Endothelial cell (in vitro differentiated cells): ENCODE measurements at places on chromosomes 2 and 18.

GRCh38 chr2:240403396-240404104, 31.9 kb upstream of the GPC1 start:
- no peak for DNase-seq

GRCh38 chr2:105257981-105258380, 16.4 kb downstream of the GPR45 start:
- DNase-seq, result no peak

GRCh38 chr2:237588044-237588696, 2.4 kb downstream of the RAB17 start:
- no peak for DNase-seq

DNA sequence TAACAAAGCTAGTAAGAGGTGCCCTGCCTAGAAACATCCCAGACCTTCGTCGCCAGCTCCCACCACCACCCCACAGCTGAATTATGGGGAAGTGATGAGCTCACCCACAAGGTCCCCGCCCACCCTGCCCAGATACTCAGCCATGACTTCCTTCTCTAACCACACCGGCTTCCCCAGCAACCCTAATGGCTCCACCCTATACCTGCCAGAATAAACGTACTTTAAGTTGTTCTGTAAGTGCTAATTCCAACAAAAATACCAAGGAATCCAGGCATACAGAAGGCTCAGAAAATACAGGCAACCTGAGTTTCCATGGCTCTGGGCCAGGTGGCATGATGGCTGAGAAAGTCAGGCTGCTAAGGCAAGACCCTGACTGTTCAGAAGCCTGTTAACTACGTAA, 39.1 kb downstream of the TMEM163 start:
- DNase-seq, result no peak

- DNase-seq, result no peak
These were observed 39.7 kb upstream of the MMADHC start for GRCh38 chr2:149627111-149627801.

GRCh38 chr2:202327858-202328257, 48.3 kb upstream of the BMPR2 start:
- DNase-seq, result no peak

- DNase-seq, result no peak
These were observed 81.7 kb downstream of the COL4A4 start for GRCh38 chr2:227082286-227082685.

DNA sequence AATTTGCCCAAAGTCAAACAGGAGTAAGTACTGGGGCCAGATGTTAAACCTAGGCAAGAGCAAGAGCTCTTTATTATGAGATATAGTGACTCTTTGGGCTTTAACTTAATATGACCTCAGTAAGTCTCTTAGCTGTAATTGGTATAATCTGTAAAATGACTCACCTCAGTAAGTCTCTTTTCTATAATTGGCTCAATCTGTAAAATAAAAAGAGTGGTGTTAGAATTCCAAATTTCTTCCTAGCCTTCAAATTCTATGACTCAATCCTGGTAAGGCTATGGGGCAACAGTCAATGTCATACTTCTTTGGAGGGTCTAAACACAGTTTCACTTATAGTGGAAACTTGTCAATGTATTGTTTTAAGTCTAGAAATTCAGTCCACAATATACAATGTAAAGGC, 1608.9 kb upstream of the PIK3C3 start:
- no peak for DNase-seq

DNA sequence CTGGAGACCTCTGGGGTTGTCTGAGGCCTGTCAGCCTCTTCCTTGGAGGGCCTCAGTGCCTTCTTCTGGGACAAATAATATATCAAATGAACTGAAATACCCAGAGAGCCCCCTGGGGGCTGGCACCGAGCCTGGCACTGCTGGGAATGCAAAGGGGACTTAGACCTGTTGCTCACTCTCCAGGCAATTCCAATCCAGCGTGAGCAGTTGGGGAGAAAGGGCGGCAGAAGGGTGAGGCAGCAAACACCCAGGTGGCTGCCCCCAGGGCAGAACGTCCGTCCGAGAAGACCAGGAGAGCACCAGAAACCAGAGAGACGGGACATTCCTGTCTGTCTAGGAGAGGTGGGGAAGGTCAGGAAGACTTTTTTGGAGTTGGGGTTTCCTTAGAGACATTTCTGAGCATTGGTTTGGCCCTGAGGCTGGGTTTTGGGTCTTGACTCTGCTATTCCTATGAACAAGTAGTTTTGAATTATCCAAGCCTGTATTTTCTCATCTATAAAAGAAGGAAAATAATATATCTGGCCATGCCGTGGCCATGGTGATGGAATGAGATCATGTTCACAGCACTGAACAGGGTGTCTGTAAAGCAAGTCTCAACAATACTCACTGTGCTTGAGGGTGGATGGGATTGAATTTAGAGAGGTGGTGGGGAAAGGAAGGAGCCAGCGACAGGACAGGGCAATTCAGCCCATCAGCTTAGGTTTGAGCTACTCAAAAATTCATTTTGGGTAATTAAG, 44.3 kb upstream of the ZBTB7C start:
- no peak for DNase-seq

GRCh38 chr2:162226836-162227235, 16.4 kb downstream of the FAP start:
- DNase-seq, result no peak

- no peak for DNase-seq
These were observed 209.7 kb downstream of the ERBB4 start for GRCh38 chr2:212328712-212329496.
